Hypothalamus (tissue), 51 donors: ENCODE measurements at places on chromosomes 13 and 19.

- DNase-seq, result no peak
Measured at GRCh38 chr19:38831142-38831605, 420 bp downstream of the ECH1 start.

GRCh38 chr19:55116232-55116858, 1.1 kb downstream of the PPP1R12C start:
- DNase-seq, result peak; percentile 76

DNA sequence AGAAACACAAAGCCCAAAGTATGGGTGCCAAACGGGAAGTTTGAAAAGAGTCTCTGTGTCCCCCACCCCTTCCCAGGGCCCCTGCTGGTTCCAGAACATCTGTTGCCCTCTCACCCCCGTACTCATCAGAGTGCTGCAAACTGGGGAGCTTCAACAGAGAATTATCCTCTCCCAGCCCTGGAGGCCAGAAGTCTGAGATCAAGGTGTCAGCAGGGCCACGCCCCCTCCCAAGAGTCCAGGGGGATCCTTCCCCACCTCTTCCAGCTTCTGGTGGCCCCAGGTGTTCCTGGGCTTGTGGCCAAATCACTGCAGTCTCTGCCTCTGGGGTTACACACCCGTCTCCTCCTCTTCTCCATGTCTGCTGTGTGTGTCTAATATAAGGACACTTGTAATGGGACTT, 183.4 kb downstream of the PTPRS start:
- DNase-seq, result no peak

GRCh38 chr19:39544911-39545310, 5.0 kb upstream of the EID2 start:
- no peak for DNase-seq

DNA sequence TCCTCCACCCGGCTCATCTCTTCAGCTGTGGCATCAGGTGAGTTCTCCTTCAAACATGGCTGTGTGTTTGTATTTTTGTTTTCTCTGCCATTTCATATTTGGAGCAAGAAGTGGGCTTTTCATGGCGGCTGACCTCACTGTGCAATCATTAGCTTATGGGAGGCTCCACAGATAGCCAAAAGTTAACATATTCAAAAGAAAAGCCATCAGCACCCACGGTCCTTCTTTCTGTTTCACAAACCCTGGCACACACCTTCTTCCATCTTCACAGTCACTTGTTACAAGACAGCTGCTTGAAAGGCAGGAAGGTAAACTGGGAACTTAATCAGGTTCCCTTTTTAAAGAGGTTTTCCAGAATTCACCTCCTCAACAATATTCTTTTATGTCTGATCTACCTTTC, 69.3 kb upstream of the ATP12A start:
- DNase-seq, result no peak

DNA sequence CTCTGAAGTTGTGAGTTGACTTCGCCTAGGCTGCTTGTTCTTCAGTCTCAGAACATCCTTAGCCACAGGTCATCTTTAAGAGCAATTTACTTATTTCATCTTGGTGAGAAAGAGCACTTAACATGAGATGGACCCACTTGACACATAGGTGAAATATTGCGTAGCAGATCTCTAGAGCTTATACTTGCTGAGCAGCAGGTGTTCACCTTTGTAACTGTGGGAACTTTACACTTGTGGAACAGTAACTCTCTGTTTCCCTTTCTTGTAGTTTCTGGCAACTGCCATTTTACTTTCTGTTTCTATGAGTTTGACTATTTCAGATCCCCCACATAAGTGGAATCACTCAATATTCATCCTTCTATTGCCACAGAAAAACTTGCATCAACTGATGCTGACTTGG, 95.7 kb downstream of the SLC10A2 start:
- DNase-seq, result no peak

GRCh38 chr19:55099557-55100506, 17.6 kb downstream of the PPP1R12C start:
- no peak for DNase-seq

GRCh38 chr13:107216046-107216755, 648.3 kb upstream of the ARGLU1 start:
- DNase-seq, result no peak
